NCI-H2107 (cell line): ENCODE measurements at places on chromosomes 3 and 15.
A peak's percentile ranks its signal among the peaks of the same experiment; 100 is the strongest.

GRCh38 chr3:190119461-190120268 is 1.0 kb downstream of the P3H2 start:
- no peak for DNase-seq

DNA sequence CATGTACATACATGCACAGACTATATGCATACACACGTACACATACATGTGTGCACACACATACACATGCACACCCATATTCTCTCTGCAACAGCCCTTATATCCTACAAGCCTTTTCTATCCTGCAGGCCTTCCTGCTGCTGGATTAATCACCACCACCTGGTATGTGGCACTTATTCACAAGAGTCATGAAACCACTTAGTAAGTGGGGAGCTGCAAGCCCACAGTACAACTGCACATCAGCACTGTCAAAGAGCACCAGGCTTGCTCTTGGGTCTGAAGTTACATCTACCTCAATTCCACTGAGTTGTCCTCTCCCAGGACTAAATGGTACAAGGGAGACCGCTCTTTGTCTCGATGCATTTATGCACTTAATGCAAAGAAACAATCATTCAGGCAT is 233.2 kb downstream of the KLF13 start:
- no peak for DNase-seq

- no peak for DNase-seq
Measured at GRCh38 chr15:50593761-50594160, 47.3 kb upstream of the USP50 start.

- no peak for DNase-seq
Measured at GRCh38 chr15:69953051-69953450, 144.7 kb downstream of the TLE3 start.

DNA sequence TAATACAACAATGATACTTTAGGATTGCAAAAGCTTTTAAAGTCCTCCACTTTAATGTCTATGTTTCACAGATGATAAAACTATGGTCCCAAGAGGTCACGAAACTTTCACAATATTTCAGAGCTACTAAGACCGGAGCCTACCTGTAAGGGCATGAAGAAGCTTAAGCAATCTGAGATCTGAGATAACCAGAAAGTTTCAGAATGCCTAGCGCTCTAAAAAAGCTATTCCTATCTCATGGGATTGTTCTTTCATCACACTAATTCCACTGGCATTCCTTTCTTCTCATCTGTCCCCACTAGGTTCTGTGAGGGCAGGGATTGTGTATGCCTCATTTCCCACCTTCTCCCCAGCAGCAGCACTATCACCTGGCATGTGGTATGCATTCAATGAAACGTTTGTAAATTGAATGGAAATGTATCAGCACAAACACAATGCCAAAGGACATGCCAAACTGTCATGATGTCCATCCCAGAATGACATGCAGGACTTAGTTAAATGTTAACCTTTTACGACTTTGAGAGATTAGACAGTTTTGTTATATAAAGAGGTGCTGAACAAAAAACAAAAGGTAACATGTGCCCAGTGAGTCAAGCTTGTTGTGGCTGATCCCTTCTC is 104.7 kb upstream of the NR2F2 start:
- no peak for DNase-seq

DNA sequence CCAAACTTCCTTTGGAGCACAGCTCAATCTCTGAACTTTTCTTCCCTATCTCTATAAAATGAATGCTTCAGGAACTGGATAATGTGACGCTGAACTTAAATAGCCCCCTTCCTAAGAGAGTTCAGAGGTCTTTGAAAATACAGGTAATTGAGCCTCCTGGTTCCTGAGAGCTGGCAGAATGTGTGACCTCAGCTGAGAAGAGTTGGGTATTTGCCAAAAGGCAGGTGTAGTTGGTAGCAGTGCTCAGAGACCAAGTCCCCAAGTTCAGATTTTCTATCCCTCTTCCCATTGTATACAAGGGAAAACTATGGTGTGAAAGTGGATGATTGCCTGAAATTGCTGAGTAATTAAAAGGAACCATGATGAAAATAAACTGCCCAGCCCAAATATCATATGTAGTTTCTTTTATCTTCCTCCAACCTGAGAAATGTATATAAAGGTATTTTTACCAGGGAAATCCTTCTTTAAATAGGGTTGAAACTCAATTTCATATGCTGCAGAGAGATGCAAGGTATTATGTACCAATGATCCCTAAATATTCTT is 154.6 kb upstream of the ICE2 start:
- peak; percentile 7 for DNase-seq

DNA sequence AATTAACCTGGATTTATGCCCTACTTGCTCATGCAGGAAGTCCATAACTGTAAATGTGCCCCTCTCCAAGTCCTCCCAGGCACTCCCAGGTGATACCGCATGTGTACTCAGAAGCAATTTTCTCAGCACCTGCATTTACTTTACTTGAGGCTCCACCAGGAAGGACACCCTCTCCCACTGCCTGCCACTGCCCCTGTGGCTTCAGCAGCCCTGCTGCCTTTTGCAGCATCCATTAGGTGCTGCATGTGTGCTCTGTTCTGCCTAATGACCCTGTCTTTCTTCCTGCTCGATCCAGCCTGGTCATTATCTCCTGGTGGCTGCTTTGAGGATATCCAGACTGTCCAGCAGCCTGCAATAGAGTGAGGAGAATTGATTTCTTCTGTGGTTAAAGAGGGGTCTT is 107.6 kb upstream of the SEMA6D start:
- no peak for DNase-seq

GRCh38 chr3:94226078-94226477 is 163.2 kb downstream of the NSUN3 start:
- DNase-seq = no peak

DNA sequence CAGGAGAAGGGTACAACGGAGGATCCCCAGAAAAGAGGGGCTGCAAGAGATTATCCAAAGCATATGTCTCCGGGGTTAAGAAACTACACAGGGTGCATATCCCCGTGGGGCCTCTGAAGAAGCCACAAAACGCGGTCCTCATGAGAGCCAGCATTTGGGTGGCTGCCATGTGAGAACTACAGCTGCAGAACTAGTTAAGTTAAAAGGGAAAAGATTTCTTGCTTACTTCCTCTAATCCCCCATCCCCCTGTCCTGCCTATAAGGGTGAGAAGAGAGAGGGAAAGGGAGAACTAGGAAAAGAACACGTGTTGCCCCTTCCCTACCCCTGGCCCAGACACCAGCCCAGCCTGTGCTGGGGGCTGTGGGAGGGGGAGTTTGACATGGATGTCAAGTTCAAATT is 70.4 kb upstream of the PCSK6 start:
- no peak for DNase-seq

DNA sequence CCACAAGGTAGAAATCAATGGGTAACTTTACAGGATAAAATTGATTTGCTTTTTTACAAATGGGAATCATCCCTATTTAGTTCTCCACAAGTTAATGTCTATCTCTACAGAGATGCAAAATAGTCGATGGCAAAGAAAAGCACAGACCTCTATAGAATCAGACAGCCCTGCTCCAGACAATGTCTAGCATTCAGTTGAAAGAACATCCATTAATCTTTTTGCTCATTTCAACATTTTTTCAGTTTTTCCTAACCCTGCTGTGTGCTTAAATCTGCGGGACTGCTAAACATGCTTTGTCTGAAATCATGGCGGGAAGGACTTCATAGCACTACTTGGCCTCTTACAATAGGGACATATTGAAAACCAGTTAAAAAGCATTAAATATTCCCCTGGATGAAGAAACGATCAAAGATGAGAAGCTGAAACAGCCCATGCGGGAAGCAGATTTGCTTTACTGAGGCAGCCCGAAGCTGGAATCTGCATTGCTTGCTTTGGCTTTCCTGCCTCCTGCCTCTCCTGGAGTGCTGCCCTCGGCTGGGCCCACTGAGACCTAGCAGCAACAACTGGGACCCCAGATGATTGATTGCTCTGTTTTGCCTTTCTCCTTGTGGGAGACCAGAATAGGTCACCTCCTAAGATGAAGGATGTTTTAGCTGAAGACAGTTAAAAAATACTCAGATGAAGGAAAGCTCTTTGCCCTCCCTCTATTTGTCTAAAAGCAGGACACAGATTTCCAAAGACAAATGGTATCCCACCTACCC is 38.5 kb upstream of the RASGRP1 start:
- DNase-seq = no peak

DNA sequence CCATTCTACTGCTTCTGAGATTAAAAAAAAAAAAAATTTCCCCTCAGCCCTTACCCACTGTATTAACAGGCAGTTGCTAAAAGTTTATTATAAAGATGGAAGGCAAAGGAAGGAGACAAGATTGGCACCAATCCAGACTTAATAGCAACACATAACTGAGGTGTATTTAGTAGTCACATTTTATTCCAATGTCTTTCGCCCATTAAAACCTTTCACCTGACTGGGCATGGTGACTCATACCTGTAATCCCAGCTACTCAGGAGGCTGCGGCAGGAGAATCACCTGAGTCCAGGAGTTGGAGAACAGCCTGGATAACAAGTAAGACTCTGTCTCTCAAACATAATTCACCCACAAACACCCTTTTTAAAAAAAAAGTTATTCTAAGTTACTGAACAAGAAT is 4.4 kb downstream of the ACAP2 start:
- no peak for DNase-seq

GRCh38 chr3:177430653-177431052 is 233.4 kb upstream of the TBL1XR1 start:
- no peak for DNase-seq

GRCh38 chr3:93979850-93980676 is at the start of gene ARL13B:
Gene ARL13B (plus strand): TSS chr3:93980155. CDS start chr3:93980424, 269 bp downstream.
- peak; percentile 96 for DNase-seq

DNA sequence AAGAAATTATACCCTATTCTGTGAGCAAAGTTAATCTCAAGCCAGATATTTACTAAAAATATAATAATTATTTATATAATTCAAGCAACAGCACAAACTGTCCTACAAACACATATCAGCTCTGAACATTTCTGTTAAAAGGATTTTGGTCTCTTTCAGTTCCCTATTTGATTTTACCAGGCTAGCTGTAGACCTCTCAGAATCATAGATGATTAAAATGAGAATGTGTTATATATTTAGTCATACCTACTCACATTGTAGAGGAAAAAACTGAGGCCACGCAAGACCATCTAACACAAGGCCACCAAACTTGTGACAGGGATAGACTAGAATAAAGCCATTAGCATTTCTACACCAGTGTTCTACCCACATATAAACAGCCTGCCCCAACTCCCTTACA is 28.5 kb downstream of the ACKR4 start:
- DNase-seq = no peak

DNA sequence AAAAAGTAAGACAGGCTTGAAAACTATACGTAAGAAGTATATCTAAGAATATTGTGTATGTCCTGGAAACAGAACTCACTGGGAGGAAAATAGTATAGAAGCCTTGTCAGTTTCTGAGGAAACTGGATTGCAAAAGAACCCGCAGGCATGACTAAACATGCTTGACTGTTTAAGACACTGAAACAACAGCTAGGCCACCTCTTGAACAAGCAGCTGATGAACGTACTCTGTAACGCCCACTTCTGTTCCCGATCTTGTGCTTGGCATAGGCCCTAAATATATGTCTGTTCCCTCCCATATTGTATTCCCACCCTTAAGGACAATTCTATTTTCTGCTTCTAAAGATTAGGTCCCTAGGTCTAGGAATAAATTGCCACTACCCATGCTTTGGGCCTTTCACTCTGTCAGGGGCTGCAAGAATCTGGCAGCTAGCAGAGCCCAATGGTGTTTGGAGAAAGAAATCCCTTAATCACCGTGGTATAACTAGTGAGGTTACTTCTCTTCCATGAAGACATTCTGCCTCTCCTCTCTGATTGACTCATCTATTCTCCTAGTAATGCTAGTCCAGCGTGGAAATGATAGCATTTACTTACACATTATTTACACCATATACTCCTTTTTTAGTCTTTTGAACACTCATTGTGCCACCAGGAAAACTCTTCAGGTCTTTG is 46.2 kb downstream of the CD200 start:
- DNase-seq = no peak

DNA sequence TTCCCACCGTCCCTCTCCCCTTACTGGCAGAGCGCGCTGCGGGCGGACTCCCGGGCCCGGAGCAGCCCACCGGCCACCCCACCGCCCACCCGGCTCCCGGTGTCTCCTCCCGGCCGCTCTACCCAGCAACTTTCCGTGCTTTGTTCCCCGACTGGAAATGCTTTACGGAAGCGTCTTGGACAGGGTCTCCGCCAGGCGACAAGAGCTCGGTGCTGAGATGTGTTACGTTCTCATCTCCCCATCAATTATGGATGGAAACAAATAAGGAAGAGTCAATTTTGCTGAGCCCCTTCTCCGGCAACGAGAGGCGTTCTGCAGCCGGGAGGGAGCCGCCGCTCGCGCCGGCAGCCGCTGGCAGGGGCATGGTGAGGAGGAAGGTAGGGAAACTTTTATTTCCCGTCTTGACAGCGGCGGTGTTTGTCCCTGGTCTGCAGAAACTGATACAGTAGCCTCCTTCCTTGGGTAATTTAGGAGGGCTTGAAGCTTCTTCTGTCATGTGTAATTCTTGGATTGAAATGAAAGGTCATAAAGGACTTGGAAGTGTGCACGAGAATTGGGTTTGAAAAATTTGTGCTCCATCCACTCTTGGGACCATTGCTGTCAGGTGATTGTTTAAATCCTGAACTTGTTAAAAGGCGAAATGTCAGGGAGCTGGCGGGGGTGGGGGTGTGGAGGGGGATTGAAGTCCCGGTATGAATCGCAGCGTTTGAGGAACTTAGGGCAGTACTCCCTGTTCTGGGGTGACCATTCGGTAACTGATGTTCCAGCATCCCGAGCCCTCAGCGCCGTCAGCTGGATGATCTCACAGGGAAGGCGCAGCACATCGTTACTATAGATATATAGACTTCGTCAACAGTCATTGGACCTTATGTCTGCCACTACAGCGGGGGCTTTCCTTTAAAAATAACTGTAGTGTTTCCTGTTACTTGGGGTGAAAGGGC is 1.5 kb downstream of the SEMA6D start:
- no peak for DNase-seq

DNA sequence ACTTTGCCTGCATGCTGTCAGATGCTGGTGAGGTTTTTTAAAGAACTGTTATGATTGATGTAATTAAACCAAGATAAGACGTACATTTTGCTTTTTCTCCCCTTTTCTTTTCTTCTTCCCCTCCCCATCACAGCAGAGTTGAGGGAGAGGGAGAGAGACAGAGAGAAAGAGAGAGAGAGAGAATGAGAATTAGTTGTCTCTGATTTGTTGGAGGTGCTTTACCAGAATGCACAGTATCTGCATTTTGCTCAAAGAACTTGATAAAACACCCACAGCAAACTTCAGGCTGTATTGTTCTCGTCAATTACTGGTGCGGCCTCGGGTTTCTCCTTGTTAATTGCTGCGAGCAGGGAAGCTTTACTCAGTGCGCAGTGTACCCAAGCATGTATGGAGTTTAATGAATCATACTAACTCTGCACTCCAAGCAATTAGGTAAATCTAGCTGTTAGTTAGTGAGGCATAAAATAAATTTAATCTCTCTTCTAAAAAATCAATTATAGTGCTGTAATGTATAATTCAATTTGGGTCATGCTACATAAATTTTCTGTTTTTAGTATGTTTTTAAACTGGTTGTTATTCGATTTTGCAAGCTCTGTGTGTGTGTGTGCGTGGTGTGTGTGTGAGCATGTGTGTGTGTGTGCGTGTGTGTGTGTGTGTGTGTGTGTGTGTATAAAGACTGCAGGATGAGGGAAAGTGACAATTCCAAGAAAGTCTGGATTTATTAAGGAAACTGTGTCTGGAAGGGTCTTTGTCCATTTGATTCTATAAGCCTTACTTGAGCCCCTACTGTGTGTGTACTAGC is 273.4 kb downstream of the TLE3 start:
- DNase-seq = no peak
